NCI-H2029 (cell line): ENCODE measurements at places on chromosomes 1 and 21.

GRCh38 chr1:230794431-230794830, 47.2 kb downstream of the CAPN9 start:
- DNase-seq, result no peak

GRCh38 chr1:217184854-217185253, 446.0 kb downstream of the GPATCH2 start:
- DNase-seq, result no peak

DNA sequence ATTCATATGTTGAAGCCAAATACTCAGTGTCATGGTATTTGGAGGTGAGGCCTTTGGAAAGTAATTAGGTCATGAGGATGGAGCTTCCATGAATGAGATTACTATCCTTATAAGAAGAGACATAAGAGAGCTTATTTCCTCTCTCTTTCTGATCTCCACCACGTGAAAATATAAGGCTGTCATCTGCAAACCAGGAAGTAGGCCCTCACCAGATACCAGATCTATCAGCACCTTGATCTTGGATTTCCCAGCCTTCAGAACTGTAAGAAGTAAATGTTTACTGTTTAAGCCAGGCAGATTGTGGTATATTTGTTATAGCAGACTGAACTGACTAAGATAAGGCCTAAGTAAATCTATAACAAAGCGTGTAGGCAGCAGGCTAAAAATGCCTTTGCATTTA, 25.3 kb downstream of the RBM11 start:
- DNase-seq, result no peak

DNA sequence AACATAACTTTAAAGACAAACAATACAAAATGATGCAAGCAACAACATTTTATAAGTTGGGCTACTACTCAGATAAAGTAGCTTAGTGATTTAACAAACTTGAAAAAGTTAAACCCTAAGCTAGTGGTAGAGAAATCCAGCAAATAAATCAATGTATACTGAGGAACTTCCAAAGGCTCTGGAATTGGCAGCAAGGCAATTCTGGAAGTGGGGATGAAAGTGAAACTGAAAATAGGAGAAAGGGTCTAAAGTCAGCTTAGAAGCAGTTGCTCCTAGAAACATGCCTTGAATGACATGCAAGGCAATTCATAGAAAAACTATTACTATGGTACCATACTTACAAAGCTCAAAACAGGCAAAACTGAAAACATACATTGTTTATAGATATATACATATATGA, 90.0 kb upstream of the CAMK1G start:
- no peak for DNase-seq

DNA sequence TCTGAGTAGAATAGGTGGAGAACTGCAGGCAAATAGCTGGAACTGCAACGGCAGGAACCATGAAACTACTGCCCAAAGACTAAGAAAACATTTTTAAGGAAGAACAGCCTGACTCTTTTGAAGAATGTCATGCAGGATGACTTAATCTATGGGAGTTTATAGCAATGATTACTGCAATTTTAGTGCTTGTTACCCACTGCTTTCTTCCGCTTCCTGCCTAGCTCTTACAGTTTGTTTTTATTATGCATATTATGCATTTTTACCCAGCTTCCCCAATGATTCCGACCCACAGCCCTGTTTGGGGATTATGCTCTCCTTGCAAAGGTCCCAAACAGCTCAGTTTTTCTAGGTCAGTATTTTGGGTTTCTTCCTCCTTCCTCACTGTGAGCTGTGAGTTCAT, 71.2 kb downstream of the PCNX2 start:
- DNase-seq, result no peak
